Stimulated activated CD4-positive, alpha-beta T cell treated with anti-CD3 and anti-CD28 coated beads, TNF-alpha, amount 100 ng/mL, for 24 hours (primary cell): ENCODE measurements at places on chromosomes 3 and 15.

DNA sequence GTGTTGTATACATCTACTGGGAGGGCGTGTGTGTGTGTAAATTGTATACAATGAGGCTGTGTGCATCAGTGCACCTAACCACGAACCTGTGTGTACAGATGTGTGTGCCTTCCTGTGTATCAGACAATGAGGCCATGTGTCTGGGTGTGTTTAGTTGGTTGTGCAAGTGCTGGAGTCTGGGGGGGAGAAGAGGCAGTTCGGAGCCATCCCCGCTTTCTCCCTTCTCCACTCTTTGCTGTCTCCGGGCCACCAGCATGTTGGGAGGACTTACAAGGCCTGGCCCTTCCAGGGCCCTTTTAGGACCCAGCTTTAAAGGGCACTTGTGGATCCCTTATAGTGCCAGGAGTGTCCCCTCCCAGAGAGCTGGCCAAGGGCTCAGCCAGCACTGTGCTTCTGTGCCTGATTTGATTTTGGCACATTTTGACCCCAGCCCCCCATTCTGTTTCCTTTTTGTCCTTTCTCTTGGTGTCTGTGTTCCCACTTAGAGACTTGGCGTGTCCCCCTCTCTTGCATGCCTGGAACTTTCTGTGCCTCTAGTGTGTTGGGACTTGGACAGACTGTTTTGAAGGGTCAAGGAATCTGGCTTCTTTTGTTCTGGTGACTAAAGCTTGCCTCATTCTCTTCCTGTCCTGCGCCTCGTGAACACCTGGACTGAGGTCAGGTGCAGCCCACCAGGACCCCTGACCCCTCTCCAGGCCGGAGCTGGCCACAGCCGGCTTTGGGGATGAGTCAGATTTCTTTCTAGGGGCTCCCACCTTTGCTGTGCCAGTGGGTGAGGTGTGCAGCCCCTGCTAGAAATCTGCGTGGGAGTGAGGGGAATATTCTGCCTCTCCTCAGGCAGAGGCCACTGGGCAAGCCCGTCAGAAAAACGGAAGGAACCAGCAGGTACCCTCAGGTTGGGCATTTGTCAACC lies 1.5 kb downstream of the CTDSPL start:
- DNase-seq = no peak

DNA sequence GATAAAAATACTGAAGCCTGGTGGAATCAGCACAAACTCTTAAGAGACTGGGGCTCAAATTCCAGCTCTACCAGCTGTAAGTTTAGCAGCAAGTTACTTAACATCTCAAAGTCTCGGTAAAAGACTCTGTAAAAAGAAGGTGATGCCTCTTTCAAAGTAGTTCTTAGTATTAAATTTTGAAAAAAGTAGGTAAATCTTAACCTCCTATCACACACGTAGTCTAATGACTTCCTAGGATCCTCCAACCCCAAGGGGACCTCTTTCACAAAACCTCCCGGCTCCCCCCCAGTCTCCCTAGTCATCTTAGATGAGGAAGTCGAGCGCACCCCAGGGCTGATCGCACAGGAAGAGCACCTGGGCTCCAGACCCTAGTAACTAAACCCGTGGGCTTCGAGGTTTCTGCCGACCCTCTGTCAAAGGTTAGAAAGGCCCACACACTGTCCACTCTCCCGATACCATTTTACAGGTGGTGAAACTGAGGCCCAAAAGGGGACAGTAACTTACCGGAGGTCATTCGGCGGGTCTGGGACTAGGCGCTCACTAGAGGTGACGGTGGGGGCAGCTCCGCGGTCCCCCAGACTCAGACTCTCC lies 427 bp downstream of the MBD4 start:
- peak; percentile 43 for DNase-seq

- DNase-seq = no peak
Measured at GRCh38 chr3:42556089-42556632, 25.6 kb downstream of the SEC22C start.

DNA sequence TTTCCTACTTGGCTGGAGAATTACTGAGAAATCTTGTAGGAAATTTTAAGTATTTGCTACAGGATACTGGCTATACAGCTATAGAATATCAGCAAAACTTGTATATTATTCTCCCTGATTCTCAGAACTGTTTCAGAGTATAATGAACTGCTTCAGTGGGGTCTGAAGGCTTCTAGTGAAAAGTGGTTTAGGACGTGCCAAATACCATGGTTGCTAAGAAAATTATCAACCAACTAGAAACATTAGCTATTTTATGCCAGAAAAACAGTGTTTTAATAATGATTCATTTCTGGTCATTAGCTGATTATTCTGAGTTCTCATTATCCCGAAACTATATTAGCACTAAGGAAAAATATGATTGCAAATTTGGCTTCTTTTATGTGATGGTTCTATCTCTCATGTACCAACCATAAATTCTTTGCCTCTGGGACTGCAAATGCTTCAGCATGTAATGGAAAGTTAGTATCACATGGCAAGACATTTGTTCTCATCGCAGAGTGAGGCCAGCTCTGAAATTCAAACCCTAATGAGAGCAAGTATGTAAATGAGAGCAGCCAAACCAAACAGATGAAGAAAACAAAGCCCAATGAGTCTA lies 11.0 kb upstream of the TSC22D2 start:
- DNase-seq = no peak

- DNase-seq = no peak
Measured at GRCh38 chr3:63878394-63879060, 14.9 kb downstream of the ATXN7 start.

DNA sequence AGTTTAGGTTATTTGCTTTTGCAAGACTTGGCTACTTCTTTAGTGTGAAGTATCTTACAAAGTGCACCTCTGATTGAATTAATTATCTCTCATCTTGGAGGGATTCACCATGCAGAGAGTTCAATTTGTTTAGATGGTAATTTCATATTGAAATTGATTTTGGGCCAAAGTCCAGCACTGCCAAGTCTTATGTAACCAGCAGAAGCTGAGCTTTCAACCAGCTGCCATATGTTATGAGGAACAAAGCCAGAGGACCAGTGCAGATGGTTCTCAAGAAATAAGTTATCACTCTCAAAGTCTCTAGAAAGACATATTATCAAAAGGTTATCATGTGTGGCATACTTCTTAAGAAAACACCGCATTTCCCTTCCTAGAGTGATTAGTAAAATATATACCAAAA lies 29.0 kb downstream of the ABHD6 start:
- no peak for DNase-seq

- DNase-seq = no peak
Measured at GRCh38 chr3:39287216-39288164, 7.7 kb upstream of the CX3CR1 start.

DNA sequence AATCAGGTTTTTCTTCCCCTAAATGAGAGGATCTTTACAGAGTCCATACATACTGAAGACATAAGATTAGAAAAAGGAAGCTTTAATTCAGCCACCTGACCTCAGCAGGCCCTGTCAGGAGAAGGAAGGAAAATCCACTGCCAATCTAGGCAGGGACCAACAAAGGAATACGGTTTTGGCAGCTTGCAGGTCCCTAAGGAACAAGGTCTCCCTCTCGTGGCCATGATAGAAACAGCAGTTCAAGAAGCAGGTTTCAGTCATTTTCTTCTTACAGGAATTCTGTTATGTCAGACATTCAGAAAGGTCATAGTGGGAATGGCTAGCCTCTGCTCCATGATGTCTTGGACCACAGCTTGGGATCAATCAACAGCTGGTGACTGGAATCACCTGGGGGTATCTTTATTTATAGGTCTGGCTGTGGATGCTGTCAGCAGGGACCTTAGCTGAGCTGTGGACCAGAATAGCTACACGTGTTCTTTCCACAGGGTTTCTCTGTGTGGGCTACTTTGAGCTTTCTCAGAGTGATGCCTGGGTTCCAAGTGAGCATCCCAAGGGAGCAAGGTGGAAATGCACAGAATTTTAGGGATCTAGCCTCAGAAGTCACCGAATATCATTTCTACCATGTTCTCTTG lies 9.4 kb upstream of the CMSS1 start:
- DNase-seq = peak; percentile 14

- no peak for DNase-seq
Measured at GRCh38 chr3:106587551-106587950, 718.7 kb upstream of the CBLB start.

- DNase-seq = no peak
Measured at GRCh38 chr3:19816631-19817030, 117.4 kb downstream of the EFHB start.

GRCh38 chr15:81372575-81372974 lies 1.4 kb downstream of the TMC3 start:
- DNase-seq = no peak

GRCh38 chr3:52688266-52688665 lies 2.4 kb downstream of the GNL3 start:
- DNase-seq = no peak

GRCh38 chr3:89353465-89353864 lies 246.0 kb downstream of the EPHA3 start:
- DNase-seq = no peak

DNA sequence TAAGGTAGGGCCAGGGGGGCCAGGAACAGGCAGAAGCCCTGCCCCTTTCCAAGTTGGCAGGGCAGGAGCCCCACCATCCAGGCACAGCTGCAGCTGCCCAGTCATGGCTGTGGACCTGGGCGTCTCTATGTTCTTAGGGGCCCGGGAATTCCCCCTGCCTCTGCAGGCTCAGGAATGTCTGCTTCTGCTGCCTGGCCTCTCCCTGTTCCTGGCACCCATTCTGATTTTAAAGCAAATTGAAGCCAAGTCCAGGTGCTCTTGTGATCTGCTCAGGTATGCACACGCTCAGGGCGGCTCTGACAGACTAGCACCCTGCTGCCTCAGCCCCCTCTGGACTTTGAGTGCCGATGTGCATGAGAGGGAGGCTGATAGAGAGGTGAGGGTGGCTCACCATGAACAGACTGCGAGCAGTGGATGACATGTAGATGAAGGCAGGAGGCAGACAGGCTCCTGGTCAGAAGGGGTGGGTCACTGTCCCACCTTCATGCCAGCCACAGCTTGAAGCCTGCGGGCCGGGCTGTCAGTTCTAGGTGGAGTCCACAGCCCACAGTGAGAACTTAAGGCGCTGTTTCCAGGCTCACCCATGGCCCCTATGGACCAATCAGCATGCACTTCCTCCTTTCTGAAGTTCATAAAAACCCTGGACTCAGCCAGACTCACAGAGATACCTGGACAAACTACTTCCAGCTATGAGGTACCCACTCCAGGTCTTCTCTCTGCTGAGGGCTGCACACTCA lies 747.8 kb upstream of the GBE1 start:
- DNase-seq = no peak

DNA sequence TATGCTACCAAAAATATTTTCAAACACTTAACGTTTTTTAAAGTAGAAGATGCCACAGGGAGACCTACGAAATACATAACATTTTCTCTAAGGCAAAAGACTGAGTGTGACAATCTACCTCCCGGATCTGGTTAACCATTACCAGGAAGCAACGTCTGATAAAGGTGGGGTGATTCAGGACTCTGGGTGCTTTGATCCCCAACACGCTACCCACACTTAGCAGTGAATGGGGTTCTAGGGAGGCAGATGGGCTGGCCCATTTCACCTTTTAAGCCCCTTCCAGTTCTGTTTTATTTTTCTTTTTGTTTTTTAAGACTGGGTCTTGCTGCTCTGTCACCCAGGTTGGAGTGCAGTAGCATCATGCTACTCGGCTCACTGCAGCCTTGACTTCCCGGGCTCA lies 39.5 kb downstream of the EIF4E3 start:
- no peak for DNase-seq

- DNase-seq = no peak
Measured at GRCh38 chr3:28743831-28744230, 395.2 kb upstream of the AZI2 start.

GRCh38 chr3:31103623-31104180 lies 209.2 kb upstream of the GADL1 start:
- no peak for DNase-seq
